ENCODE measurements at places on chromosomes 16 and 17.

- no peak for DNase-seq
These were observed 68.0 kb downstream of the MED13 start for GRCh38 chr17:61996916-61997605.

- no peak for DNase-seq
These were observed 33.1 kb downstream of the ZNF469 start for GRCh38 chr16:88415713-88416323.

- DNase-seq: no peak
These were observed 59.3 kb upstream of the CDH11 start for GRCh38 chr16:65181071-65181561.

GRCh38 chr17:43676471-43676870 lies 14.7 kb upstream of the MEOX1 start:
- DNase-seq: peak; percentile 39

DNA sequence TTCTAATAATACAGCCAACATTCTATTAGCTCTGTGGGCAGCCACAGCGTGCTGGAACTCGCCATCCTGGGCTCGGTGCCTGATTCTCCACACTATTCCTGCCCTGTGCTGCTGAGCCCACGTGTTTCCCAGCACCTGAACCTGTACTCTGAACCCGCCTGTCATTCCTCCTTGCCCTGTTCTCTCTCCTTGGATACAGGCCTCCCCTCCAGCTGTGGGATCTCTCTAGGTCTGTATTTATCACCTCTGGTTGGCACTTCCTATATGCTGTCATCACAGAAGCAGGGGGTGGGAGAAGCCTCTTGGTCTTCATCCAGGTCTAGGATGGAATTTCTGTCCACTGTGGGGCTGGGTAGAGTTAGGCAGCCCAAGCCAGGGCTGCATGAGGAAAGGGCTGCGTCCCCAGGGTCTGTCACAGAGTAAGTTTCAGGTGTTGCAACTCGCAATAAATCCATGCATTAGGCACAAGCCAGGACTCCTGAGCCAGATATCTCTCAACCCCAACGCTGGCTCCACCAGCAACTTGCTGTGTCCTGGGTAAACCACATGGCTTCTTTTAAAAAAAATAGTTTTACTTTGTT lies 56.0 kb downstream of the ABAT start:
- DNase-seq: no peak
